ENCODE measurements at places on chromosomes 2 and 18. TPM values are rescaled to one million over a fixed set of nuclear protein-coding genes. Genes with fewer than 3 reads are reported as not detected.

DNA sequence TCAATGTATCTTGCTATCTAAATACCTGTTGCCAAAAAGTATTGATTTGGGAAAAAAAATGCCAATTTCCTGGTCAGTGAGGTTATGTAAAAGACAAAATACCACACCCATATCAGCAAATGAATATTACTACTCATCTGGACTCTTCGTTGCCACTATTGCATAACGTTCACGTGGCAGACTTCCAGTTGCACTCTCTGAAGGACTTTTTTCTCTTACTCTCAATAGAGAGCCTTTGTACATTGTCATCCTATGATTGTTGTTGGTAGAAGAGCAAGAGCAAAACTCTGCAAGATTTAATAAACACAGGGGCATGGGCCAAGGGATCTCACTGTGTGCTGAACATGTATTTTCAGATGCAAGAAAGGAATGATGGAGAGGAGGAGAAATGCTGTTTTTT, 689.8 kb downstream of the MBD2 start:
- peak; percentile 22 for ATAC-seq
- H3K4me3 ChIP-seq: no peak overlapping the region
- no peak overlapping the region for H3K27ac ChIP-seq
- no peaks in the 10 kb centered on the region for H3K4me1 ChIP-seq

- no peak for ATAC-seq
- H3K4me3 ChIP-seq: no peak overlapping the region
- no peaks in the 10 kb centered on the region for H3K4me1 ChIP-seq
These were observed 41.4 kb downstream of the DGKD start for GRCh38 chr2:233395687-233396086.

DNA sequence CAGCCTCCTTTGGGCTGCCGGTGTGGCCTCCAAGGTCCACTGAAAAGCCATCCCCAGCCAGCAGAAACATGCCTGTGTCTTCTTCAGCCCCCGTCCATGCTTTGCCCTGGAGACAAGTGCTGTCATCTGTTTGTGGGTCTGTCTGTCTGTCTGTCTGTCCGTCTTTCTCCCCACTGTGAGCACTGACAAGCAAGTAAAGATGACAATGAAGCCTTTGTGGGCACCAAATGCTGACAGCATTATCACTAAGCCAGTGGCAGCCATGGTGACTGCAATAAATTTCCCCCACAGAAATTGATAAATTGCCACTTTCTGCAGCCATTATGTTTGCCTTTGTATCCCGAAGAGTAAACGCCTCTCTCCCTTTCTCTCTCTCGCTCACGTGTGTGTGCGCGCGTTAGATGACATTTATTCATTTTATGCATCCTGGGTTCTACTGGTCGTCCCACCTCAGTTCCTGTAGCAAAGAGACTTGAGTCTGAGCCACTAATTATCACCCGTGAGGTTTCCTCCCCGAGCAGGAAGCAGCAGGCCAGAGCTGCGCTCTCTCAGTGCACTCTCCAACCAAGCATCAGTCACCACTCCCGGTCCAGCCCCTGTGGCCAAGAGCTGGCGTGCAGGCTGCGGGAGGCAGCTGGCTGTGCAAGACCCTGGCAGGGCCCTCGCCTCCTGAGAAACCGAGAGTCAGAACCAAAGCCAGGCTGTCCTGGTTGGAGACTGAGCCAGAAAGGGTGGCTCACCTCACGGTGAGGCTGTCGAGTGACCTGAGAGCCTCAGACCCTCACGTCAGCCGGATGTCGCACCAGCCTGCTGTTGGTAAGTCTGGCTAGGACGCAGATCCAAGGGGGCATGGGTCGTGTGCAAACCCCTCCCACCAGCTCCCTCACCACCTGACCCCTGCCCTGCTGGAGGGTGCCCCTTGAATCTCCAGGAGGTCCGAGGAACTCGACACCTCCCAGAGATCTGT, 6.9 kb downstream of the STEAP3 start:
- H3K36me3 ChIP-seq: no peaks in the 10 kb centered on the region
- ATAC-seq: no peak
- H3K27me3 ChIP-seq: no peaks in the 10 kb centered on the region
- no peak overlapping the region for H3K4me3 ChIP-seq

DNA sequence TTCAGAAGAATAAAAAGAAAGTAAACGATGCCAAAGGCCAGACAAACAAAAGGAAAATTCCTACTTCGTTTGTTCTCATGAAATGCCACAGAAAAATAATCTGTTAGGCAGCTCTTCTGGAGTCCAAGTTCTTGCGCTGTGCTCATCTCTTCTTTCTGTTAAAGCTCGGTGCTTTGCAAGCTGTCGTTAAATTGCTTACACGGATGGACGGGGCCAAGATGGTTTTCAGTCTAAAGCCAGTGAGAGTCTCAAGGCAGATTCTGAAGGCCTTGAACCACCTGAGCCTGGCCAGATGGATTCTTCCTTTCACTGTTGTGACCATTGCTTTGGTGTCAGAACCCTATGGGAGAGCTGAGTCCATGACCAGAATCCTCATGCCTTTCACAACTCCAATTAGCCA, 97.6 kb upstream of the RMDN2 start:
- H3K27me3 ChIP-seq: no peaks in the 10 kb centered on the region
- H3K4me1 ChIP-seq: no peaks in the 10 kb centered on the region
- no peak overlapping the region for H3K27ac ChIP-seq
- no peaks in the 10 kb centered on the region for H3K36me3 ChIP-seq

GRCh38 chr2:27717070-27717795, 53.5 kb downstream of the SLC4A1AP start:
- H3K27ac ChIP-seq: peak overlapping the region; percentile 85
- H3K36me3 ChIP-seq: no peaks in the 10 kb centered on the region
- H3K4me1 ChIP-seq: no peaks in the 10 kb centered on the region
- no peak overlapping the region for H3K4me3 ChIP-seq
- no peaks in the 10 kb centered on the region for H3K27me3 ChIP-seq
- no peak for ATAC-seq

- H3K4me1 ChIP-seq: no peaks in the 10 kb centered on the region
- H3K4me3 ChIP-seq: no peak overlapping the region
- H3K27me3 ChIP-seq: no peaks in the 10 kb centered on the region
- no peaks in the 10 kb centered on the region for H3K36me3 ChIP-seq
These were observed 568.7 kb downstream of the METTL4 start for GRCh38 chr18:2002604-2003003.

DNA sequence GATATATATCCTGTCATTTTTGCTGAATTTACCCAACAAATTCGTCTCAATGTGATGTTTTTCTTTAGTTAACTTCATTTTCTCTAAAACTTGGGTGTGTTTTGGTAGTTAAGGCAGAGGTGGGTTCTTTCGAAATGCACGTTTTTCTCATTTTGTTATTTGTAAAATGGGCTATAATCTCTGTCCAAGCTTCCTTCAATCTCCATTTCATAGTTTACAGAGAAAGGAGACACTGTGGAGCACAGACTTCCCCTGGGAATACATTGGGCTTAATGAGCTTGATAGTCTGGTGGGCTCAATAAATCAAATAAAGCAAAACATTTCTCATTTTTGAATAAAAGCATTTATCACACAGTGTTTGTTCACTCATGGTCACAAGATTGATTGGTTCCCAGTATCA, 145.1 kb downstream of the AGPS start:
- no peak for ATAC-seq
- H3K27me3 ChIP-seq: no peaks in the 10 kb centered on the region
- H3K36me3 ChIP-seq: peaks cover 10% of the 10 kb centered on the region
- H3K4me1 ChIP-seq: no peaks in the 10 kb centered on the region
- no peak overlapping the region for H3K4me3 ChIP-seq

DNA sequence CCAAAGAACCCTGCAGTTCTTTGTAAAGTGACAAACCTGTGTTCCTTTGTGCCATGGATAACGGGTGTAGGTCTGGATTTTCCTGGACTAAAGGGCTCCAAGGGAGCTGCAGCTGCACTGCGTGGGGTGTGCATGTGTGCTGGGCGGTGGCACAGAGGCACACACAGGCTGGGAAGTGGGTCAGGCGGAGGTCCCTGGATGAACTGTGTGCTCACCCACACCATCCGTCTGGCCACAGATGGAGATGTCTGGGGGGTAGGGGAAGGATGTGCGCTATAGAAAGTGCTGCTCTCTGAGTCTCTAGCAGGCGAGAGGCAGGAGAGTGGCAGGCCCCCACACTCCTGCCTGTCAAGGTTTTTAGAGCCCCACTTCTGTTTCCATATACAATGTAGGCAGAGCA, 137.2 kb downstream of the LOXHD1 start:
- no peaks in the 10 kb centered on the region for H3K4me1 ChIP-seq
- ATAC-seq: no peak
- no peak overlapping the region for H3K4me3 ChIP-seq
- H3K27ac ChIP-seq: no peak overlapping the region
- H3K27me3 ChIP-seq: peaks cover 5% of the 10 kb centered on the region

- H3K27me3 ChIP-seq: no peaks in the 10 kb centered on the region
- no peak for ATAC-seq
- no peak overlapping the region for H3K27ac ChIP-seq
- no peaks in the 10 kb centered on the region for H3K36me3 ChIP-seq
- no peaks in the 10 kb centered on the region for H3K4me1 ChIP-seq
- H3K4me3 ChIP-seq: no peak overlapping the region
These were observed 61.7 kb upstream of the SPTBN1 start for GRCh38 chr2:54394392-54394791.

DNA sequence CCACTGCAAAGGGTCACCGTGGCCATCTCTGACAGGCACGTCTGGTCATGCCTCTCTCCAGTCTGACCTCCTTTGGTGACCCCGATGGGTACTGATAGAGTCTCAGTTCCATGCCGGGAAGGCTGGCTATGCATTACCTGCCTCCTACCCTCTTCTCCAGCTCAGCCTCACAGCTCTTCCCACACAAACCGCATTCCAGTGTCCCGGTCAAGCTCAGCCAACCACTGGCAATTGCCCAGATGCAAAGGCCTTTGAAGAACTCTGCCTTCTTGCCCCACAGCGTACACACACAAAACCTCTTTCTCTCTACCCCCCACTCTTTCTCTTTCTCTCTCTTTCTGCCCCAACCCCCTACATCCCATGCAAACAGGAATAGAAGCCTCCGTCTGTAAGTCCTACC, 37.6 kb downstream of the TMEM163 start:
- H3K27ac ChIP-seq: no peak overlapping the region
- H3K4me1 ChIP-seq: no peaks in the 10 kb centered on the region
- no peaks in the 10 kb centered on the region for H3K27me3 ChIP-seq
- no peaks in the 10 kb centered on the region for H3K36me3 ChIP-seq

- H3K4me1 ChIP-seq: no peaks in the 10 kb centered on the region
- no peak for ATAC-seq
- H3K27ac ChIP-seq: no peak overlapping the region
- H3K36me3 ChIP-seq: no peaks in the 10 kb centered on the region
These were observed 695.7 kb upstream of the POU3F3 start for GRCh38 chr2:104158191-104158590.

GRCh38 chr18:32507093-32507492, 36.4 kb upstream of the GAREM1 start:
- no peaks in the 10 kb centered on the region for H3K36me3 ChIP-seq
- H3K4me3 ChIP-seq: no peak overlapping the region
- no peak overlapping the region for H3K27ac ChIP-seq
- H3K4me1 ChIP-seq: no peaks in the 10 kb centered on the region
- ATAC-seq: no peak

GRCh38 chr2:160491911-160492371, 1.7 kb downstream of the RBMS1 start:
- peaks cover 4% of the 10 kb centered on the region for H3K4me1 ChIP-seq
- H3K27ac ChIP-seq: peak overlapping the region; percentile 99
- ATAC-seq: peak; percentile 20
- H3K27me3 ChIP-seq: no peaks in the 10 kb centered on the region

- peaks cover 88% of the 10 kb centered on the region for H3K4me1 ChIP-seq
- no peaks in the 10 kb centered on the region for H3K36me3 ChIP-seq
- peaks cover 98% of the 10 kb centered on the region for H3K27me3 ChIP-seq
- no peak for ATAC-seq
- peak overlapping the region; percentile 81 for H3K27ac ChIP-seq
These were observed 2.0 kb downstream of the BCL11A start for GRCh38 chr2:60551240-60552077.

DNA sequence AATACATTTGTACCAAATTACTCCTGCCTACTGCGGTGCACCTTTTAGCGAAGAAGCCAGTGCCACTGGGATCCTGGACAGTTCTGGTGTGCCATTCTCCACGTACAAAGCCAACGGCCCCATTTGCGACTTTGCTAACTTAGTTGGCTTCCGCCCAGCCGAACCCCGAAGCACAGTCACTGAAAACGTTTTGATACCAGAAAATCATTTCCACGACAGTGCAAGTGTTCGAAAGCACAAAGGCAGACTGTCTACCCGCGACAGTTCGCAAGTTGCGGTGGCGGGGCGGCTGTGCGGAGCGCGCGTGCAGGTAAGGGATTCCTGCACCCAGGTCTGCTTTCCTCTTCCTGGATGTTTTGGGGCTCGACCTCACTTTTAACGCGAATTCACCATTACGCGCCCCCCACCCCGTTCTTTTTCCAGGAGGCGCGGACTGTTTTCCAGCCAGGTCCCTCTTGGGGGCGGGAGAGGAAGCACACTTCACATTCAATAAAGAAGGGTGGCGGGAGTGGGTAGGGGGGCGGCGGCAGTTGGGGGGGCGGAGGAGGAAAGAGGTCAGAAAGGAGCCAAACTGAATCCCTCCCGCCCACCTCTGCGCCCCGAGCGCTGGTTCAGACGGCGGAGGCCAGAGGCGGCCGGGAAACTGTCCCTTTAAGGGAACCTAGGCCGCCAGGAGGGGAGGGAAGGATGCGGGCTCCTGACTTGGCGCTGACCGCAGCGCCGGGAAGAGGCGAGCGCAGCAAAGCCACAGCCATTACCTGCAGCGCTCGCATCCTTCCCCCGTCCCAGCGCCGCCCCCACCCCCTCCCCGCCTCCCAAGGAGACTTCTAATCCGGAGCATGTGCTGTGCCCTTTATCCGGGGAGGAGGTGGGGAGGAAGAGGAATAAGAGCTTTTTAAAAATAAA, 107.4 kb upstream of the KCTD1 start:
- no peaks in the 10 kb centered on the region for H3K36me3 ChIP-seq
- H3K27ac ChIP-seq: peak overlapping the region; percentile 93
- H3K4me1 ChIP-seq: peaks cover 37% of the 10 kb centered on the region
- ATAC-seq: peak; percentile 75
- peak overlapping the region; percentile 61 for H3K4me3 ChIP-seq

GRCh38 chr2:192277494-192278109, 82.9 kb upstream of the TMEFF2 start:
- no peak overlapping the region for H3K4me3 ChIP-seq
- H3K4me1 ChIP-seq: no peaks in the 10 kb centered on the region
- H3K27me3 ChIP-seq: no peaks in the 10 kb centered on the region
- no peak for ATAC-seq

- no peak for ATAC-seq
- no peaks in the 10 kb centered on the region for H3K36me3 ChIP-seq
These were observed 155.6 kb downstream of the EML6 start for GRCh38 chr2:54879032-54879431.

GRCh38 chr2:158659483-158659882, 135.6 kb upstream of the DAPL1 start:
- no peak overlapping the region for H3K4me3 ChIP-seq
- H3K36me3 ChIP-seq: no peaks in the 10 kb centered on the region
- no peaks in the 10 kb centered on the region for H3K4me1 ChIP-seq
- no peak overlapping the region for H3K27ac ChIP-seq
- ATAC-seq: no peak
- H3K27me3 ChIP-seq: no peaks in the 10 kb centered on the region

EIF5B gene
- 36.8 TPM for total RNA-seq

SERPINB12 gene
- not detected for total RNA-seq

RAD51AP2 gene
- total RNA-seq: not detected

CCDC68 gene
- total RNA-seq: 4.7 TPM

BOLL gene
- total RNA-seq: not detected

HAAO gene
- total RNA-seq: 6.0 TPM

PGAP1 gene
- total RNA-seq: 4.8 TPM

All from gastroesophageal sphincter (tissue), 4 donors.